Fibroblast of the aortic adventitia (primary cell): ENCODE measurements at places on chromosomes 5 and 9. TPM values are rescaled to one million over a fixed set of nuclear protein-coding genes. Genes with fewer than 3 reads are reported as not detected.

Gene SMC5
- total RNA-seq = 23.9 and 38.8 TPM in 2 replicates

Gene AK8
- total RNA-seq = 0.18 TPM in 1 of 2 replicates, not detected in the other

Gene PCDHGA2
- total RNA-seq = 2.5 and 3.9 TPM in 2 replicates

Gene TXNDC8
- total RNA-seq = not detected in 2 replicates

Gene INSL6
- total RNA-seq = not detected in 2 replicates

Gene FOXD4
- total RNA-seq = 0.27 TPM in 1 of 2 replicates, not detected in the other

Gene SPINK4
- total RNA-seq = not detected in 2 replicates

Gene ADGRV1
- 0.18 and 0.25 TPM in 2 replicates for total RNA-seq

Gene C9
- total RNA-seq = not detected in 2 replicates

Gene ERAP2
- total RNA-seq = 6.7 and 9.6 TPM in 2 replicates

Gene ZNF782
- total RNA-seq = 2.3 and 7.1 TPM in 2 replicates

Gene NUDT12
- total RNA-seq = 10.7 and 16.8 TPM in 2 replicates

Gene EDIL3
- 48.1 and 248 TPM in 2 replicates for total RNA-seq

DNA sequence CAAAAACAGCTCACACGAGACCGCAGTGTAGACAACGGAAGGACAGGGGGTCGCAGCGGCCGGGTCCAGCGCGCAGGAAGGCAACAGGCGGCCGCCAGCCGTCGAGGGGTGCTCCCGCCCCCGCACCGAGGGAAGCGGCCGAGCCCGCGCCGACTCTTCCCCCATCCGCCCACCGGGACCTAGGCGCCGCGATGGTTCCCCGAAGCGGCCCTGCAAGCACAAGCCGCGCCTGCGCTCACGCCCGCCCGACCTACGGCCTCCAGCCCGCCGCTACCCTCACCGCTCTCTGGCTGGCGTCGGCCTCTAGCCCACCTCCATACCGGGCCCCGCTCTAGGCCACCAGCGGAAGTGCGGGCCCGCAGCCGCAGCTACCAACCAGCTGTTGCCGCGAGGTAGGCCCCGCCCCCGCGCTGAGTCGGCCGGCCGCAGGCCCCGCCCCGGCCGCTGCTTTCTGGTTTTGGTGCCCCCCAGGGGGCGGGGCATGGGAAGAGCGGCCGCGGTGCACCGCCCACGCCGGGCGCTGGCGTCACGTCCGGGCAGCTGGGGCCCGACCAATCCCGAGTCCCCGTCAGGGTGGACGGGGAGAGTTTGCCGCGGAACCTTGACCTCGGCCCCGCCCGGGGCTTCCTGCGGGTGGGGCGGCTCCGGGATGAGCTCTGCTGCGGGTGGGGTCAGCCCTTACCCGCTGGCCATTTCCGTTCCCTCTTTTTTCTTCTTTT is at the start of gene SETX:
Gene SETX, minus strand, starts transcription at position 350 of the 719 bp plus-strand sequence. CDS start 5,558 bp downstream, outside the sequence.
- DNase-seq = peak; percentile 93

- peak; percentile 58 for DNase-seq
Observed at GRCh38 chr9:18485714-18486113, 11.8 kb downstream of the ADAMTSL1 start.

GRCh38 chr5:157342822-157343402 is 77.0 kb downstream of the CYFIP2 start:
- peak; percentile 22 for DNase-seq

DNA sequence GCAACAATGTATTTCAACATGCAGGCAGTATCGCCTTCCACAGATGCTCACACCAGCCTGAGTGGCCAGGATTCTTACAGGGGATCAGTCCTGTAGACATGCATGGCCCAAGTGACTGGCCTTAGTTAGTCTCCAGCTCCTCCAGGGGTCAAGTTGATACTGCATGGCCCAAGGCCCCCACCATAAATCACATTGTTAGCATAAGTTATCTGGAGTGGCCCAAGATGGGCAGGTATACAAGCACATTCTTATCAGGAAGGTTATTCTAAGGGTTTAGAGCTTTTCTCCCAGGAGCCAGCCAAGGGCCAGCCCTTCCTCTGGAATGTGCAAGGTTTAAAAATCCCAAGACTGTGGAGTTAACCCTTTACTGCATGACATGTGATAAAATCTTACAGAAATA is 230.9 kb upstream of the NFIL3 start:
- no peak for DNase-seq

DNA sequence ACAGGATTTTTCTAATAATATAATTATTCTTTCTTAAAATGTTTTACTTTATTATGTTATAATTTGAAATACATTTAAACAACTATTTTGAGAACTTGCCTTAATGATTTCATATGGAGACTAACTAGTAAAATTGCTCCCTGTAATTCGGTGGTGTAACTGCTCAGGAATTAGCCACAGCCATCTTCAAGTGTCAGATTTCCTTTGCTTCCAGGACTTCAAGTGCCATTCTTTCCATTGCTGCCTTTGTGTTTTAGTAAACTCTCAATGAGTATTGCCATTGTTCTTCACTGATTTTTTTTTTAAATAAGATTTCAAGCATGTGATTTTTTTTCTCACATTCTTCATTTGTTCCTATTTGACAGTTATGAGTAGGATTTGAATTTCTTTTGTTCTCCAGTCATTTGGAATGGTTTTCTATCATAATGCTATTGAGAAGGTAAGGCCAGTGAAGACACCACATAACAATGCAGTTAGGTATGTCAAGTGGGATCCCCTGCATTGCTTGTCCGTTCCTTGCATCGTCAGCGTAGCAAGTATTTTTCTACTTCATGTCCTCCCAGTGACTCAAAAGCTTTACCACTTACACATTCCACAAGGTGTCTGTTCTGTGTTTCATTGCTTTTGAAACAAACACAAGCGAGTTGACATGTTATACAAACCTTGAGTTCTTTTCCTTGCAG is 83.7 kb downstream of the LNPEP start:
- peak; percentile 6 for DNase-seq

- DNase-seq = no peak
Observed at GRCh38 chr9:137719194-137719593, 100.4 kb downstream of the EHMT1 start.

DNA sequence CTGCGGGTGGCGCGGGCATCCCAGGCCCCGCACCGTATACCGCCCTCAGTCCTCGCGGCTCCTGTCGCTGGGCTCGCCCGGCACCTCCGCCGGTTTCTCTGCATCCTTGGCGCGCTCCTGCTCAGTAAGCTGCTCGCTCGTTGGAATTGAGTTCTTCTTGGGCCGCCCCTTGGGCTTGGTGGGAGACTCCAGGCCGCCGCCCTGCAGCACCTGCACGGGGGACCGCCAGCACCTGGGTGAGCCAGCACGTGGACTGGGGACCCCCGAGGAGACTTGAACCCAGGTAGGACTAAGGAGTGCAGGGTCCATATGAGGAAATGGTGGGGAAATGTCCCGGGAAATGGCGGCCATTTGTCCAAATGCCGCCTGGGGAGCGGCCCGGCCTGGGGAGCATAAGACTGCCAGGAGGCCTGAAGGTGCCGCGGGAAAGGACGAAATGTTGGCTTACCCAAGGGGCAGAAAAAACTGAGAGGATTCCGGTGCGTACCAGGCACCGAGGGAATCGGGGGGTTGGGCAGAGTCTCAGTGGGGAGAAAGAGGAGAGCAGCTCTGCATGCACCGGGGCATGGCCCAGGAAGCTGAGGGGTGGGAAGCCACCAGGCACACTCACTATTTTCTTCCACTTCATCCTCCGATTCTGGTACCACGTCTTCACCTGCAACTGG is 2.9 kb downstream of the BARX1 start:
- DNase-seq = no peak

- no peak for DNase-seq
Observed at GRCh38 chr5:110165366-110165765, 475.6 kb downstream of the MAN2A1 start.

DNA sequence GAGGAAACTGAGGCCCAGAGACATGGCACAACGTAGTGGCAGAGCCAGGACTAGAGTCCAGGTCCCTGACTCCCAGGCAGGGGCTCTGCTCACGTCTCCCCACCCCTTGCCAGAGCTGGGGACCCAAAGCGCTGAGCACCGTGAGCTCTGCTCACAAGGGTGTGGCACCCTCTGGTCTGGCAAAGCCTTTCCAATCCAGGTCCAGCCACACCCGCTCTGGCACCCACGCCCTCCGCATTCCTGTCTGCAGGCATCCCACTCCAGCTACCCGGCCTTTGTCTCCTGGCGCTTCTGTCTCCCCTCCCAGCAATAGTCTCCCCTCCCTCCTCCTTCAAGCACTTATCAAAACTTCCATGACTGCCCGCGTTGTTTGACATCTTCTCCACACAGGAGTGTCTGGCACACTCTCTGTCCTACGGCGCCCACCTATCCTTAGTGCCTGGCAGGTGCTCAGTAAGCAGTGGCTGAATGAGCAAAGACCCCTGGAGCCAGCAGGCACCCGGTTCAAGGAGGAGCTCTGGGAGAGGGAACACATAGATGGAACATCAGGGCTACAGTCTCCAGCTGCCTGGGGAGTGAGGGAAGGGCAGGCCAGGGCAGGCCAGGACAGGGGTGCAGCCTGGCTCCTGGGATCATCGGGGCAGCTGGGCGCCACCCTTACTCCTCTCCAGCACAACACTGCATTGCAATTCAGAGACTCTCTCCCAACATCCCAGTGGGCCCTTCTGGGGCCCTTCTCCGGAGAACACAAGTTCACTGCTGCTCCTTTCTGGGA is 12.0 kb downstream of the HIGD2A start:
- no peak for DNase-seq

DNA sequence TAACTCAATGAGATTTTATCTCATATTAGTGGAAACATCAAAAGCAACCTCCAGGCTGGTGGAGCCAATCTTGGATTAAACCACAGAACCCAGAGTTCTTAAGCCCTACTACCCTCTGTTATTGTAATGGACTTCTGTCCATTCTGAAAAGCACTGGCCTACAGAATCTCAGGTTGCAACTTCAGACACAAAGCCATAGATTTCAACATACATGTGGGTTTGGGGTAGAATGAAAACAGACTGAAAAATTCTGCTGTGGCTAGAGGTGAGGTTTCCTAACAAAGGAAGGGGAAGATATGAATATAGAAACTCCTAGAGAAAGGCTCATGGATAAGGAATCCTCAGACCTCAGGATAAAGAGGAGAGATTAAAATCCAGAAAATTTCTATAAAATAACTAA is 569.8 kb upstream of the RIOK2 start:
- DNase-seq = no peak

- DNase-seq = peak; percentile 85
Observed at GRCh38 chr9:34744295-34745221, 34.6 kb upstream of the CCL21 start.

GRCh38 chr5:58872670-58873273 is 289.9 kb downstream of the RAB3C start:
- DNase-seq = no peak

DNA sequence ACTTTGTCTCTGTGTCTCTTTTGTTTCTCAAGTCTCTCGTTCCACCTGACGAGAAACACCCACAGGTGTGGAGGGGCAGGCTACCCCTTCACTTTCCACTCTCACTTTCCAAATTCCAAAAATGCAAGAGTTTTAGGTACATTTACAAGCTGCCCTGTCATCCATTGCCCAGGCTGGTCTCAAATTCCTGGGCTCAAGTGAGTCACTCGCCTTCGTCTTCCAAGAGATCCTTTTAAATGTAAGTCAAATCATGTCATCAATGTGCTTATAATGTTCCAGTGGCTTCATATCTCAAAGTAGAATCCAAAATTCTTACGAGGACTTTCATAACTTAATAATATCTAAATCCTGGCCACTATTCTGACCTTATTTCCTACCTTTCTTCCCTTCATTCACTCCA is 20.4 kb upstream of the UGCG start:
- no peak for DNase-seq

DNA sequence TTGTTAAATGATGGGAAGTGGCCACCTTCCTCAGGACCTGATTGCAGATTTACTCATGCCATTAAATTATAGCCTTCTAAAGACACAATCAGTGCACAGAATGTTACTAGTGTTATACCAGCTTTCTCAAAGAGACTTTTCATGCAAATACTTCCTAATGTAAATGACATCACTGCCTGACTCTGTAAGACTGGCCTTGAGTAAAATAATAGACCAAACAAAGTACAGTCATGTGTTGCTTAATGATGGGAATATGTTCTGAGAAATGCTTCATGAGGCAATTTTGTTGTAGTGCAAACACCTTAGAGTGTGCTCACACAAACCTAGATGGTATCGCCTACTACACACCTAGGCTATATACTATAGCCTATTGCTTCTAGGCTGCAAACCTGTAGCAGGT is 17.0 kb upstream of the C1QTNF3 start:
- DNase-seq = no peak

DNA sequence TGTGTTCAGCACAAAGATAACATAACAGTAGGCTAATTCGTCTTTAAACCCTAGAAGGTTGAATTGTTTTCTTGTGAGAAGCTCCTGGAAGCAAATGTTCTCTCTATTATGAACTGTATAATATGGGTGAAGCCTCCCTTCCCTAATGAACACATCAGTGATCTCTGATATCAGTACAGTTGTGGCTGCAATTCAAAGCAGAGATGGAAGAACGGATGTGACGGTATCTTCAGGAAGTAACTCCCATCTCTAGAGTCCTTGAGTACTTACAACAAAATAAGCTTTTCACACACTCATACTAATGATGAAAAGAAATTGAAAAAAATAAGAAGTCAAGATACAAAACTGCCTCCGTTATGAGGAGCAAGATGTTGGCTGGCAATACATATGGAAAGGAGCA is 4.5 kb downstream of the HCN1 start:
- DNase-seq = no peak

DNA sequence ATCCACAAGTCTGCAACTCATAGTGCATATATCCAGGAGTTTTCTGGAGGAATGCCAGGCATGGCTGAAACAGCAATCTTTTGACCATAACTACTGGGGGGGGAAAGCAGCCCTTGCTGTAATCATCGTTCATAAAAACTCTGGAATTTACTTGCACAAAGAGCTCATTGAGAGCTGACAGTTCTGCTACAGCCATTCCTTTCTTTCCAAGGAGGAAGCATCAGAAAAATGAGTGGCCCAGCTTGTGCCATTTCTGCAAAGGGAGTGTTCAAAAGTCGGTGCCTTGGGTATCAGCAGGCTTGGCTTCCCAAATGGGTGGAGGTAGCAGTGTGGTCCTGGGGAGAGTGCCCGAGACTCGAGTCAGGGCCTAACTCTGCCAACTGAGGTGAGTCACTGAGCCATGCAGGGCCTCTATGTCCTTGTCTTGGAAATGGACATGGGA is 101.5 kb downstream of the GCNT1 start:
- peak; percentile 85 for DNase-seq
